ENCODE measurements at places on chromosomes 1 and 21.

DNA sequence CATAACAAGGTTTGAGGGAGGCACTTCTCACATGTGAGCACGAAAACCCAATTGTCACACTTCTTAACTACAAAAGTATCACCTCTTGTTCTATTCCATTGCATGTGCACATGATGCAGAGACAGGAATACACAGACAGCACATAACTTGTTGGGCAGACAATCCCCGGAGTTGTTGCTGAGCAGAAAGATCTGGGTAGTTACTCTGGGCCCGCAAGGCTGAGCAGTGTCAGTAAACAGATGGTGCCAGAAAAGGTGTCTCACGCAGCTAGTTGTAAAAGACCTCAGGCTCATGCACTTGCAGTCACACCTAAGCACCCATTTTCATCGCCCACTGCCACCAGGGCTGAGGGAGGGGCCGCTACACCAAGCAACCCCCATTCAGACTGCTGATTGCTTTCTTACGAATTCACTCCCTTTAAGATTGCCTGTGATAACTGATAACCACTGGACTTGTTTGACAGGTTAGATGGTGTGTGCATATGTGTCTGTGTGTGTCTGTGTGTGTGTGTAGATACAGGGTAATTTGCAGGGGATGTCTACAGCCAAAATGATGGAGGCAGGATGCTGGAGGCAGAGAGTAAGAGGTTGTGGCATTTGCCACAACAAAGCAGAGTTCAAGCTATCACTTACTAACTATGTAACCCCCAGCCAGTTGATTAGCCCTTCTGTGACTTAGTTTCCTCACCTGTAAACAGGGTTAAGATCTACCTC, 4.2 kb downstream of the LGR6 start:
- DNase-seq = peak; percentile 63

GRCh38 chr1:85862456-85862855, 154.2 kb upstream of the ZNHIT6 start:
- no peak for DNase-seq

DNA sequence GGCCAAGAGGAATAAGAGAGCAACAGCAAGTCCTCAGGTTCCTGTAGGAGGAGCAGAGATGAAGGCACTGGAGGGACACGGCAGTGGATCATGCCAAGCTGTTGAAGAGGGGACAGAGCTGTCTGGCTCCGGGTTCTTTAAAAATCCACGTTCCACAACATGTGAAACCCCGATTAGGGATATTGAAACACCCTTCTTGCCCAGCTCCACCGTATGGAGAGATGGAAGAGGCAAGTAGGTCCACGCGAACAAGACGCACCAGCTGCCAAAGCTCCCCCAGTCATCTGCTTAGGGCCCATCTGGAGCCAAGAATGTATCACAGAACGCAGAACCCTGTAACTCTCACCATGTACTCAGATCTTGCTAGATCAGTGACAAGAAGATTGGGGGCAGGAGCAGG, 3.9 kb downstream of the C1orf198 start:
- no peak for DNase-seq

DNA sequence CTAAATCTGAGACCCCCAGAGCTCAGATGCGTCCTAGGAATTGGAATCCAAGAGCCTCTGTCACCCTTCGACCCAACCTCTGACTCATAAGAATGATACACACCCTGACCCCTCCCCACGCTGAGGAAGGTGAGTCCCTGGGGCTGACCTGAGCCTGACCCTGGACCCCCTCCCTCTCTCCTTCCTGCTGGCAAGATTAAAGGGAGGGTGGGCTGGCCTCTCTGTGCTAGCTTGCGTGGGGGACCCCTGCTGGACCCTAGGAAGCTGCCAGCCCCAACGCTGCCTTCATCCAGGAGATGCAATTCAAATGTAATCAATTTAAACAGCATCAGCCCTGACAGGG, 627 bp downstream of the PLEKHA6 start:
- no peak for DNase-seq

- no peak for DNase-seq
These were observed 53.4 kb downstream of the MACO1 start for GRCh38 chr1:25484096-25484495.

DNA sequence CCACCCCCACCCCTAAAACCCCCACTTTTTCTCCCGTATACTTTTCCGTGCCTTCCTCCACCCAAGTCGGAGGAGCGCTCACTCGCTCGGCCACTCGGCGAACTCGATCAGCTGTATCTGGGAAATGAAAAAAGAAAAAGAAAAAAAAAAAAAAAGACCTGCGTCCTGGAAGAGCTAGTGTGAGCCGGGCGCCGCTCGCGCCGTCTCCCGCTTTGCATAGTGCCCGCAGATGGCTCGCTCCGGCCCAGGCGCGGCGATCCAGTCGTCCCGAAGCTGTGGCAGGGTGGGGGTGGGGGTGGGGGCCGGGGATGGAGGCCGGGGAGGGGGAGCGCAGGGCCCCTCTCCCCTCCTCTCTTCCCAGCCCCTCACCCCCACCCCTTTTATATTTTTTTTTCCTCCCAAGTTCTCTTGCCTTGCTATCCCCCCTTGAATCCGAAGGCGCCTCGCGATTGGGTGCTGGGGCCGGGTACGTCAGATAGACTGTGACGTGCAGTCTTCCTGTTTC, 299 bp upstream of the PROX1 start:
- no peak for DNase-seq

DNA sequence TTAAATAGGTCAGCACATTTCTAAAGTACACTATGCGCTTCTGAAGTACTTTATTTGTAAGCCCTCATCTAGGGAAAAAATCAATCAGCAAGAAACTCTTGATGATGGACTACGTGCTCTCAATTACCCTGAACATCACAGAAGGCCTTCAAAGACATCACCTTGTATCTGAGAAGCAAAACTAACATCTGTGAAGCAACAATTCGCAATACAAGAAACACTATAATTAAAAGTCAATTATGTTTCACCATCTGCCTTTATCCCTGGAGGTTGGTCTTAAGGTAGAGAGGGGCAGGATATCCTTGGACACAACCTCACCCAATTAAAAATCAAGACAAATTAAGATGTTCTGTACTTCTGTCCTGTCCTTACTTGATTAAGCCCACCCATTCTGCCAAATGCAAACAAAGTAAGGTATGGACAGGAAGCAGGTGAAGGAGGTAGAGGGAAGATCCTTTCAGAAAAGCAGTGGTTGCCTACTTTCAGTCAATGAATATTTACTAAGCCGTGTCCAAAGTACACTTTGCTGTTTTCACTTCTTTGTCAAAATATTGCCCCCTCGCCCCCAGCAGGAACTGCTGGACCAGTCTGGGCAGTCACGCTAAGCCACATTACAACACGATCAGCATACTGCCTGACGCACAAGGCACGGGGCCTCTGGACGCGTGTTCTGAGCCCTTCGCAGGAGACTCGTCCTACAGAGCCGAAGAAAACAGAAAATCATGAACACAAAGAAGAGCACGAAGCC, 887 bp downstream of the SLC19A2 start:
- DNase-seq = peak; percentile 42

DNA sequence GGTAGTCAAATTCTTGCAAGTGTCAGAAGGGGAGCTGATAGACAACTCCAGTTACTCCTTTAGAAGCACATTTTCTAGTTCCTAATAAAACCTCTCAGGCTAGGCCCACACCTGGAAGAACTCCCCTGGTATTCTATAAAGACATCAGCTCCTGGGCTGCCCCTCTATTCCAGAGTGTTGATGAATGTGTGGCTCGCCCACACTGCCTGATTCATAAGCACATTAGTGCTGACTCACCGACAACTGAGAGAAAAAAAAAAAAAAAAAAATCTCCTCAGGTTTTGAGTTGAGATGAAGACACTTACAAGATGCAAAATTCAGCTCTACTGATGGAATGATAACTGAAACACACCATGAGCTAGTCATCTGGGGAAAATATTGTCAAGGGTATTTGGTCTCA, 188.1 kb downstream of the TNR start:
- no peak for DNase-seq

DNA sequence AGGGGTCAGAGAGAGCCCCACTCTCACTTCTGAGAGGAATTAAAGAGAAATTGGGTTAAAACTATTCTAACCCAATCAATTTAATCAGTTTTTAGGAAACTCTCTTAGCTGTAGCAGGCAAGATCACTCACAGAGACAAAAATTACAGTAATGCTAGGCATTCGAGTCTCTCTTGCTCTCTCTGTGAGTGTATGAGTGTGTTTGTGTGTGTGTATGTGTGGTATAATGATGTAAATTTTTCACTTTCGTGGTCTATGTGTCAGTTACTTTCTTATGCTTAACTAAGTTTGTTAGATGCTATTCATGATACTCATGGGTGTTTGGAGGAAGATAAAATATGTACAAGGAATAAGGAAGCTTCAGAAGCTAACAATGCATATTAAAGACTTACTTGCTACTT, 131.3 kb downstream of the FASLG start:
- no peak for DNase-seq

DNA sequence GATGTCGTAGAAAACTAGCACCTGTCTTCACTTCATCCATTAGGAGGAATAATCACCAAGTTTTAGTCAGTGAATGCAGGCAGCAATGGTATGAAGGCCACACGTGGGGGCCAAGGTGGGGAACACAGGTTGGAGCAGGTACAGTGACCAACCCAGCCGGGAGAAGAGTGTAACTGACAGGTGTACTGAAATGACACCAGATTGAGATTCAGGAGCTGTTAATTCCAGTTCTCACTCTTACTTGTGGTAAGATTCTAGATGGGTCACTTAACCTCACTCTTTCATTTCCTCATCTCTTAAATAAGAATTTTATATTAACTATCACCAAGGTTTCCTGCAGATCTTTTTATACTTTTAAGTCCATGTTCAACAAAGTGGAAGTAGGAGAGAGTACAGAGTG, 206.2 kb upstream of the PTBP2 start:
- no peak for DNase-seq

- DNase-seq = no peak
These were observed 92.5 kb upstream of the IRF2BP2 start for GRCh38 chr1:234702342-234703000.

DNA sequence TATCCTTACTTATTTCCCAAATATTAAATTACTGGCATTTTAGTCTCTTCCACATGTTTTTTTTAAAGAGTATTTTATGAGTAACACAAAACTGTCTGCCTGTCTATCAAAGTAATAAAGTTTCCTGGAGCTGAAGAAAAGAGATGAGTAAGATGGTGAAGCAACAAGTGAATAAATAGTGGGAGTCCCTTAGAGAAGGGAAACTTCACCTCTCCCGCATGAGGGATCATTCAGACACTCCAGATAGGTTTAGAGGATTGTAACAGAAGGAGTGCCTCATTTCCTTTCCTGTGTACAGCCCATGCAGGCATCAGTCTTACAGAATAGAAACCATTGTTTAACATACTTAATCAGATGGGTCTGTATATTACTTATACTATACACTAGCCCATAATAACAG, 205.7 kb downstream of the USP25 start:
- no peak for DNase-seq

GRCh38 chr1:20266642-20267041, 24.0 kb upstream of the VWA5B1 start:
- no peak for DNase-seq

DNA sequence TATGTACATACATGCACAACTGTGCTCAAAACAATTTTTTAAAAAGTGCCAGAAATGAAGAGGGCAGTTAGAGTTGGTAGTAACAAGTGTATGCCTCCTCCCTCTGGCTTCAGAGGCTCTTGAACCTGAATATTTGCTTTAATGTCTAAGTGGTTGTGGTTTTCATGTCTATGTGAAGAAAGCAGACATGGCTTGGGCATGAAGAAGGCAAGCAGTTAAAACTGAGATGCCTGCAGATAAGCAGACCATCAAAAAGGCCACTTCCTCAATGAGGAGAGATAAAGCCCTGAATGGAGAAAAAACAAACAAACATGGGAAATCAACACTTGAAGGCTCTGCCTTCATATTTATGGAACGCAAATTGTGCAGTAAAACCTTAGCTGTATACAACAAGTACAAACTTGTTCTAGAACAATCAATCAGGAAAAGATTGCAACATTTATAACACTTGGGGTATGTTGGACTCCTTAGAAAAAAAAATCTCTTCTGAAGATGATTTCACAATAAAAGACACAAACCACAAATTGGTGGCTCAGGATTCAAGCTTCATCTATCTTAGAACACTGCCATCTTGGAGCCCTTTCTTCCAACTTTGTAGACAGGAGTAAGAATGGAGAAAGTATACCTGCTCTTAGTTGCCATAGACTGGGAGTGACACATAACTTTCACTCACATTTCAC, 52.7 kb upstream of the PLA2G4A start:
- DNase-seq = no peak

DNA sequence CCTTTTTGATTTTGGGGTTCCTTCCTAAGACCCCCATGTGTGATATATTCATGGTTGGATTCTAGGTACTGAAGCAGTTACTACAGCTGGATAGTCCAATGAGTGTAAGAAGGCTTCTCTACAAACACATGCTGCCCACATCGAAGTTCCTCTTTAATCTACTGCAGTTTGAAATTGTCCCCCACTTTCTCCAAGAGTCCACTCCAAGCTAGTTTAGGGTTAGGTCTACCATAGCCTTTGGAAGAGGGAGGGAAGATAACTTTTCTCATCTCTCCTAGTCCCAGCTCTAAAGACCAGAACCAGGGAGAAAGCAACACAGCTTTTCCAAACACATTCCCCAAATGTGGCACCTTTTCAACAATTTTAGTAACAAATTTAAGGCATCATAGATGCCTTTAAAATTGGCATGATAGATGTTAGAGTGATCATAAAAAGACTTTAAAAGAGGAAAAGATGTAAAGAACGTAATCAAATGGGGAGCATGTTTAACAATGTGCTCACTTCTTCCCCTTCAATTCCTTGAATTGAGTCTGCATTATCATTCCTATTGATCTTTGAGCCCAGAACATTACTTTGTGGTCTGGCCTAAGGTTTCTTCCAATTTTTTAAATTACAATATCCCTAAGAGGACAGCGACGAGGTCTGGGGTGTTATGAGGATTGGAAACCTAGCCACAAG, 1.0 kb upstream of the EXO1 start:
- DNase-seq = no peak

DNA sequence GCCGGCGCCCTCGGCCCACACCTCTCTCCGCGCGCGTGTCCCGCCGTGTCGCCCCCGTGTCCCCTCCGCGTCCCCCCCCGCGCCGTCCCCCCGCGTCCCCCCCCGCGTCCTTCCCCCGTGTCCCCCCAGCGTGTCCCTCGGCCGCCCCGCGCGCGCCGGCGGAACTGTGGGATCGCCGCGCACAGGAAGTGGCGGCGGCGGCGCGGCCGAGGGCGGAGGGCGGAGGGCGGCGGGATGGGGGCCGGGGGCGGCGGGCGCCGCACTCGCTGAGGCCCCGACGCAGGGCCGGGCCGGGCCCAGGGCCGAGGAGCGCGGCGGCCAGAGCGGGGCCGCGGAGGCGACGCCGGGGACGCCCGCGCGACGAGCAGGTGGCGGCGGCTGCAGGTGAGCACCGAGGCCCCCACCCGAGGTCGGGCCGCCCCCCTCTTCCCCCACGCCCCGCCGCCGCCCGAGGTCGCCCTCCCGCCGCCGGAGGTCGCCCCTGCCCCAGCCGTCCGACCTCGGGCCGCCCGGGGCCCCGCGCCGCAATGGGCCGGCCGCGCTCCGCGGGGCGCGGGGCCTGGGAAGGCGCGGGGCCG, at the start of gene AGPAT3:
Gene AGPAT3 (plus strand): TSS at position 262 of the 578 bp plus-strand sequence. CDS start 94,459 bp downstream, outside the sequence.
- DNase-seq = peak; percentile 36

GRCh38 chr1:110508028-110508940, 10.7 kb downstream of the KCNA10 start:
- no peak for DNase-seq
